Ascending aorta (tissue), 2 donors: ENCODE measurements at places on chromosomes 16 and 17.

GRCh38 chr17:49989518-49989880 is 5.5 kb downstream of the DLX3 start:
- no peak for DNase-seq

DNA sequence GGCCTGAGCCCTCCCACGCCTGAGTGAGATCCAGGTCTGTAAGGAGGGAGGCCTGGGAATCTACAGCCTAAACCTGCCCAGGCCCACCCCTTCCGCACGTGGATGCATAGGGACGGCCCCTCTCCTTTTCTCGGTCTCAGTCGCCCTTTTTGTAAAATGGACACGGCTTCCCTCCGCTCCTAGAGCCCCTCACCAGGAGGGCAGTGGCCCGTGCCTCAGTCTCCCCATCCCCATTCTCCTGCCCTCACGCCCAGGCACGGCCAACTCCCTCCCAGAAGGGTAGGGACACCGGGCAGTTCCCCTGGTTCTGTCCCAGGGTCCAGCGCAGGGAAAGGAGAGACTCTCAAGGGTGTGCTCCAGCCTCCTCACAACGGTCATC is 48.1 kb downstream of the WNT3 start:
- no peak for DNase-seq

DNA sequence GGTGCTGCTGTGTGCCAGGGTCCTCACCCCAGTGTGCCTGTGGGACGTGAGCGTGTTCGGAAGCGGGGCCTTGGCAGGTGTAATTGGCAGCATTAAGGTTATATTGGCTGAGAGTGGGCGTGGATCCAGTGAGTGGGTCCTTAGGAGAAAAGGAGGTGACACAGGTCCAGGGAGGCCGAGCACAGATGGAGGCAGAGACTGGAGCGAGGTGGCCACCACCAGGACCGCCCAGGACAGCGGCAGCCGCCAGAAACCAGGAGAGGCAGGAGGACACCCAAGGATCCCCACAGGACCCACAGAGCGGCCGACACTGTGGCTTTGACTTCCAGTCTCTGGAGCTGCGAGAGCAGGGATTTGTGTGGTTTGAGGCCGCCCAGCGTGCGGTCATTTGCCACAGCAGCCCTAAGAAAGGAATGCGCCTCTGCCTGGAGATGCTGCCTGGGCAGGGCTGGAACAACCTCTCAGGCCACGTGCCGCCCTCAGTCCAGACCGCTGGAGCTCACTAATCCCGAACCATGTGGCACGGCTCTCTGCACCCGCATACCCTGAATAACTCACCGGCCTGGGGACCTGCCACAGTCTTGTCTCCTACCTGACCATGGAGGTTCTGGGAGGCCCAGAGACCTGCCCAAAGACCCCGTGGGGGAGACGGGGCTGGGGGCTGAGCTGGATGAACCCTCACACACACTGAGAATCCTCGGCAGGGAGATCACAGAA is 45.4 kb downstream of the SOX8 start:
- DNase-seq: no peak

DNA sequence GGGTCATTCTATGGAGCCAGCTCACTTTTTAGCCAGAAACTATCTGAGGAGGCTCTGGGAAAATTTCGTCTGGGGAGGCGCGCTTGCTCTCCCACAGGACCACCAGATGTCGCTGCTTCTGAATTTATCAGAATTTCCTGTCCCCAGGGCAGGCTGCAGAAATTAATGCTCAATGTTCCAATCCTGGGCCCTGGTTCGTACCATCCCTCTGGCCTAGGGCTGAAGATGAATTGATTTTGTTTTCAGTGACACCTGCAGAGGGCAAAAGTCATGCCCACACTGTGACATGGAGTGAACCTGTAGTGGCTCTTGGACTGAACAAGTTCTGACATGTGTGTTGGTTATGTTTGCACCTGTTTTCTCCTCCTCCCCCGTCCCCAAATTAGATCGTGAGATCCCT is 482.6 kb downstream of the NPIPA7 start:
- no peak for DNase-seq
